ENCODE measurements at places on chromosomes 3 and 15.

DNA sequence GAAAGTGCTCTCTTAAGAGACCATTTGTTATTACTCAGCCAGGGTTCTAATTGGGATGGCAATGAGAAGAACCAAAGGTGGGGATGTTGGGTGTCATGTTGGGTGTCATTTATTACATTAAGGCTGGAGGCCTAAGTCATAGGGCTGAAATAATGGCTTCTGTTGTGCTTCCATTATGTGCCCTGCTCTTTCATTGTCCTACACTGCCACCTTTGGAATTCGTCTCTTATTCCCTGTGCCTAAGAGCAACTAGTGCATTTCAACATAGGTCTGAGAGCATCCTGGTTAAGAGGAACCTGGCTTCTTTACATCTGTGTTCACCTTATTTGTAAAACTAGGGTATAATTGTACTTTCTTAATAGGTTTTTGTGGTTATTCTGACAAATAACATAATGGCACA, 32.2 kb downstream of the RIOX2 start:
- DNase-seq: no peak

GRCh38 chr15:78047761-78048627, 29.5 kb downstream of the TBC1D2B start:
- peak; percentile 56 for DNase-seq

DNA sequence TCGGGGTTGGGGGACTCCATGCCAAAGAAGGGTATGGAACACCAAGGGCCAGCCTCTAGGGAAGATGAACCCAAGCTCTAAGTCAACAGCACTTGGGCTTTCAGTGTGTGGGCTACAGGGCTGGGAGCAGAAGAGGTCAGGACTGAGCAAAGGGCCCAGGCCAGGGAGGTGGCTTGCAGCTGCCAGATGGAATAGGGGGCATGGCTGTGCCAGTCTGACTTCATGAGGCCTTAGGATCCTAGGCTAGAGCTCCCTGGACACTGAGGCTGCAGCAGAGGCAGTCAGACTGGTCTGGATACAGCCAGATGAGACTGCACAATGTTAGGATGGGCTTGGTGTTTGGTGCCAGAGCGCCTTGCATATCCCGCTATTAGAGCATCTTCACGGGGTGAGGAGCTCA, 3.8 kb downstream of the RASGRF1 start:
- DNase-seq: no peak

DNA sequence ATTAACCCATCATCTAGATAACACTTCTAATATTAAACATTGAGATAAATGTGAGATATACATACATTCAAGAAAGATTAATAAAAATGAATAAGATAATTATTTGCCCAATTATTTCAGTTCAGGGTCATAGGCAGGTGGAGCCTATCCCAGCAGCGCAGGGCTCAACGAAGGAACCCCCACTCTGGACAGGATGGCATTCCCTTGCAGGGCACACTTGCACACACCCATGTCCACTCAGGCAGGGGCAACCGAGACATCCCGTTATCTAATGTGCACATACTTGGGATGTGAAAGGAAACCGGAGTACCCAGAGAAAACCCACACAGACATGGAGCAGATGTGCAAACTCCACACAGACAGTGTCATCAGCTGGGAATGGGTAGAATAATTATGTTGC, 175.4 kb upstream of the CMC1 start:
- no peak for DNase-seq

DNA sequence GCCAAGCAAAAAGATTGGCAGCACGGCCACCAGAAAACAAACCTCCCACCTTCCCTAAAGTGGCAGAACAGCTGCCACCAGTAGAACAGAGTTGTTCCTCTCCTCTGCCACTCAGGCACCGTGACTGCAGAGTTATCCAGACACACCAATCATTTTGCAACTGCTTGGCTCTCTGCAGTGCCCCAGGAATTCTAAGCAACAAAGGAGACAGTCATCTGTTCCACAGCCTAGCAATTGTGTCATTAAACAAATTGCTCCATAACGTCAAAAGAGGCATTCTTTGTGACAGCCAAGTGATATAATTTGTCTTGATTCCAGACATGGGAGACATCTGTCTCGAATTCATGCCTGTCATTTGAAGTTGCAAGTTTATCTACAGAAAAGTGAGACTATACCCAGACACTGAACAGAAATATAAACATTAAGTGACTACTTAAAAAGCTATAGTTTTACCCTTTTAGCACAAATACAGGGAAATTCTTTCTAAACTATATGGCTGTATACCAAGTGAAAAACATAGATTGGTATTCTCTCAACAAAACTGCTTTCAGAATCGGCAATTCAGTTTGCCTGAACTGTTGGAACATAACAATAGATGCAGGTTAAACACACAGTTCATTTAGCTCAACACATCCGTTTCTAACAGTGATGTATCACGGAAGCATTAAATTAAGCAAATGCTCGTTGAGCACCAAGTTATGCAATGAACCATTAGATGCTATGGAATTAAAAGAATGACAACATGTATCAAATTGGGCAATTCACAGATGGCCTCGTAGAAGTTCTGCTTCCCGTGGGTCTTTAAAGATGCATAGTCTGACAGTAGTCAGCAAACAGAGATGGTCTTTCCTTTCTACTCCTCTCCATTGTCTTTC, 281.3 kb downstream of the FGF12 start:
- no peak for DNase-seq

GRCh38 chr3:29329986-29330890, 49.4 kb downstream of the RBMS3 start:
- DNase-seq: no peak

- DNase-seq: no peak
These were observed 411.1 kb downstream of the SOX2 start for GRCh38 chr3:182122779-182123178.

- DNase-seq: no peak
These were observed 17.1 kb downstream of the MCF2L2 start for GRCh38 chr3:183411216-183411922.

DNA sequence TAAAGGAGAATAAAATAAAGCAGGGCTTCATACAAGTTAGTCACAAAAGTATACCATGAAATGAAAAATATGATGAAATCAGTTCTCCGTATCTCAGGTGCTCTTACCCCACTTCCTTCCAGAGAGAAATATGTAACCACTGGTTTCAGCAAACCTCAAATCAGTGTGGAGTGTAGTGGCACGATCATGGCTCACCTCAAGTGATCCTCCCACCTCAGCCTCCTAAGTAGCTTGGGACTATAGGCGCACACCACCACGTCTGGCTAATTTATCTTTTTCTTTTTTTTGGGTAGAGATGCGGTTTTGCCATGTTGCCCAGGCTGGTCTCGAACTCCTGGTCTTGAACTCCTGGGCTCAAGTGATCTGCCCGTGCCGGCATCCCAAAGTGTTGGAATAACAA, 24.2 kb downstream of the DENND4A start:
- DNase-seq: peak; percentile 64

DNA sequence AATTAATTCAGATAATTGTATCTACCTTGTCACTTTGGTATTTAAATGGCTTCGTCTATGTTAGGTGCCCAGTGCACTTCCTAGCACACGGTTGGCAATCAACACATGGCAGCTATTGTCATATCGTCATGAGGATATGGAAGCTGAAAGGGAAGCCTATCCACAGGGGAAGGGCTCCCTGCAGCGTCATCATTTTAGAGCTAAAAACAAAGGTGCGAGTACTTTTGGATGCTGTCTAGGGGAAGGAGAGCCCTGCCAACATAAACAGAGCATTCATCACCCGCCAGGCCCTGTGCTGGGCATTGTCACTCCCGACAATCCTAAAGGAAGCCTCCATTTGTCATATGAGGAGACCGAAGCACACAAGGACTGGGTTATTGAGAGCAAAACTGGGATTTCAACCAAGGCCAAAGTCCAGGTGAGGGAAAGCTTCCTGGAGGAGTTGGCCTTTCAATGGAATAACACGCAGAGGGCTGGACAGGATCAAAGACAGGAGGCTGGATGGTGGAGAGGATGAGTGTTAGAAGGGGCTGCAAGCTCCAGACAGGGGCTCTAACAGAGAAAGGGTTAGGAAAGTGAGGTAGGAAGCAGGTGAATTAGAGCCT, 8.0 kb upstream of the PARL start:
- DNase-seq: no peak

- DNase-seq: no peak
These were observed 836.5 kb downstream of the PDCD6IP start for GRCh38 chr3:34634939-34635338.

DNA sequence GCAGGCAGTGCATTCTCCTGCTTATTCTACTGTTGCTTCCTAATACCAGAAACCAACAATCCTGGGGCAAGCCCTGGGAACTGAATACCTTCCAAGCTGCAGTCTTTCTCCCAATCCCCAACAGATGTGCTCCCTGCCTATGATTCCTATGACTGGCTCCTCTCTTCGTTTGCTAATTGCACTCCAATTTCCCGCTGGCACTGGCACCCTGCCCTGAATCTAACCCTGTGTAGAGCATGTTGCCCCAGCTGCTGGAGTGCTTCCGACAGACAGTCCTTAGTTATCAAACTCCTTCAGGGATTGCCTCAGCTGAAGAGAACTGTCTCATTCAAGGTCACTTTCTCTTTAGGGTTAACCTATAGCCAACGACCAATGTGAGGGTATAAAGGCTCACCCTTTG, 214.1 kb downstream of the NECTIN3 start:
- DNase-seq: no peak

DNA sequence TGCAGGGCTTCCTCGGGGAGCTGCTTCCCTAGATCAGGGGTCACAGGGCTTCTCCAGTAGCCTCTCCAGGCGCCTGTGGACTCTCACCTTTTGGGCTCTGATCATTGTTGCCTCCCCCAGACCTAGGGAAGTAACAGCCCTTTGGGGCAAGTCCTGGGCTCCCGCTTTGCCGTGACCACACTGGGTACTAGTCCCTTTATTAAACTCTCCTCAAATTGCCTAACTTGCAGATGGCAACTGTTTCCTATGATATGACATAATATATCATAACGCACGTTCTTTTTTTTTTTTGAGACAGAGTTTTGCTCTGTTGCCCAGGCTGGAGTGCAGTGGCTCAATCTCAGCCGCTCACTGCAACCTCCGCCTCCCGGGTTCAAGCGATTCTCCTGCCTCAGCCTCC, 17.9 kb upstream of the NRROS start:
- DNase-seq: no peak

DNA sequence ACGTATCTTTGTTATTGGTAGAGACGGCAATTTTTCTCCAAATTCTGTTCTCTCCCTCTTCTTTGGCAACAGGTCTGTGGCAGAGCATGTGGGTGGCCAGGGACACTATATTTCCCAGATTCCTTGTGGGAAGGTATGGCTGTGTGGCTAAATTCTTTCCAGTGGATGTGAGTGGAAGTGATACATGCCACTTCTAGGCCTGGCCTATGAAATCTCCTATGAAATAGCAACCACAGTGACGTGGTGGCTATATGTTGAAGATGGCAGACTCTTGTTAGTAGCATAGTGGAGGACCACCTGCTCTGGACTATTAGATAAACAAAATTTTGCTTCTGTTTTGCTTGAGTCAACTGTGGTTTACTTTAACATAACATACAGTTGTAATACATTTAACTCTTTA, 243.3 kb downstream of the IL20RB start:
- DNase-seq: no peak

DNA sequence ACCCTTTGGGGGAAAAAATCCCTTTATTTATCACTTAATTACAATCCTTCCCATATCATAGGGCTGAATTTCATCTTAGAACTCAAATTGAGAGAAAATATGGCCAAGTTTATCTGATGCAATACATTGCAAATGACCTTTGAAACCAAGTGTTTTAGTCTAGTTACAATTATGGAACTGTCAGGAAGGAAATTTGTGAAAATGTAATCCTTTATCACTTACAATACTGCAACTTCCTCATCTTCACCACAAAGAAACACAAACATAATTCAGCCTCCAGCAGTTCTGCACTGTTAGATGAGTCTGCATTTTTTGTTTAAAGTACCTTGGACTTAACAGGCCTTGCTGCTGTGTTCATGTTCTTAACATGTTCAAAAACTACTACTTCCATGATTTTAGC, 4.6 kb downstream of the CCPG1 start:
- DNase-seq: no peak

GRCh38 chr15:75725006-75725718, 12.5 kb upstream of the CSPG4 start:
- DNase-seq: no peak

DNA sequence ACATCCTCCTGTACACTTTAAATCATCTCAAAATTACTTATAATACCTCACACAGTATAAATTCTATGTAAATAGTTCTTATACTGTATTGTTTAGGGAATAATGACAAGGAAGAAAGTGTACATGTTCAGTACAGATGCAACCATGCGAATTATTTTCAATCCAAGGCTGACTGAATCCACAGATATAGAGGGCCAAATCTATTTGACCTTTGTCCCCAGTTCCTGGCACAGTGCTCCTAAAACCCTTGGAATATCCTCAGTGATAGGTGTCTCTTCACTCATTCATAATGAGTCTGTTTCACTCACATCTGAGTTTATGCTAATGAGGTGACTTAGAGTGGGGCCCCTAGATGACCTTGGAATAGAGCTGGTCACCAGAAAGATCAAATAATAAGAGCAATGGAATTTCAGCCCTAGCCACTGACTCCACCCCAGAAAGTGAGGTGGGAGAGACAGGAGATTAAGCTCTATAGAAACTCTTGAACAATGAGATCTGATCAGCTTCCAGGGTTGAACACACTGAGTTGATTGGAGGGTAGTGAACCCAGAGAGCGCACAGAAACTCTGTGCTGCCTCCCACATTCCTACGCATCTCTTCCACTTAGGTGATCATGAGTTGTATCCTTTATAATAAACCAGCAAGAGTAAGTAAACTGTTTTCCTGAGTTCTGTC, 65.3 kb downstream of the ADAM10 start:
- no peak for DNase-seq

DNA sequence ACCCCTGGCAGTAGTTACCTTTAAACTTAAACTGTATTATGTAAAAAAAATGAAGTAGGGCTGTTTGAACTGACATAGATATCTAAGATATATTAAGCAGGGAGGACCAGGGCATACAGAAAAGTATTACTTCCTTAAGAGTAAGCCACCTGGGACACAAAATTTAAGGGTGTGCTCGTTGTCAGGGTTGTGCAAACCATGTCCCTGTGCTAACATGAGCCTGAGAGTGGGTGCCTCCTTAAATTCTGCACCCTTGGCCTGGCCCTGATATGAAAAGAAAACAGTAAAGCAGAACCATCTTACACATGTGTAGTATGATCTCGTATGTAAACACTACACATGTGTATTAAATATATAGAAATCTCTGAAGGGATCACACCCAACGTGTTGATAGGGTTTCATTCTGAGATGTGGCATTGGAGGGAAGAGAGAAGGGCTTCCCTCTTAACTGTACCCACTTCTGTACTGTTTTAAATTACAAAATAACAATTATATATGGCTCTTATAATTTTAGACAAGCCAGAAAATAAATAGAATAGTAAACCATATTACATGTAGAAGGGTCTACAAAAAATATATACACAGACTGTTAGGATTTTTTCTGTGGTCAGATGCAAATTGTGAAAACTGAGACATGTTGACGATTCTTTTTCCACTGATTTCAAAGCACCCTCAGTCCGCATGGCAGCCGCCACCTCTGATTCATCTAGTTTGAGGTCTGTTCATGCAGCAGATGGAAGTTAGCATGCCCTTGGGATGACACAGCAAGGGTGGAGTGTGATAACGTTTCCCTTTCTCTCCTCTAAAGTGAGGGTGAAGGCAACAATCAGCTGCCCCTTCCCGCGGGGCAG, 400.8 kb upstream of the PROK2 start:
- DNase-seq: no peak

- no peak for DNase-seq
These were observed 166.8 kb downstream of the THSD4 start for GRCh38 chr15:71282076-71282475.

- DNase-seq: no peak
These were observed 44.6 kb downstream of the PLCL2 start for GRCh38 chr3:16929311-16929710.

GRCh38 chr15:73882761-73883419, 9.5 kb downstream of the TBC1D21 start:
- DNase-seq: no peak

All from activated CD8-positive, alpha-beta T cell treated with anti-CD3 and anti-CD28 coated beads, Interleukin-2, amount 10 ng/mL, durations not matched to agents 7 days and 5 days (primary cell).